Nephron progenitor cell (in vitro differentiated cells): ENCODE measurements at places on chromosomes 11 and 22.
A peak's percentile ranks its signal among the peaks of the same experiment; 100 is the strongest.

GRCh38 chr11:35286126-35286525 lies 133.2 kb downstream of the SLC1A2 start:
- no peak for DNase-seq

DNA sequence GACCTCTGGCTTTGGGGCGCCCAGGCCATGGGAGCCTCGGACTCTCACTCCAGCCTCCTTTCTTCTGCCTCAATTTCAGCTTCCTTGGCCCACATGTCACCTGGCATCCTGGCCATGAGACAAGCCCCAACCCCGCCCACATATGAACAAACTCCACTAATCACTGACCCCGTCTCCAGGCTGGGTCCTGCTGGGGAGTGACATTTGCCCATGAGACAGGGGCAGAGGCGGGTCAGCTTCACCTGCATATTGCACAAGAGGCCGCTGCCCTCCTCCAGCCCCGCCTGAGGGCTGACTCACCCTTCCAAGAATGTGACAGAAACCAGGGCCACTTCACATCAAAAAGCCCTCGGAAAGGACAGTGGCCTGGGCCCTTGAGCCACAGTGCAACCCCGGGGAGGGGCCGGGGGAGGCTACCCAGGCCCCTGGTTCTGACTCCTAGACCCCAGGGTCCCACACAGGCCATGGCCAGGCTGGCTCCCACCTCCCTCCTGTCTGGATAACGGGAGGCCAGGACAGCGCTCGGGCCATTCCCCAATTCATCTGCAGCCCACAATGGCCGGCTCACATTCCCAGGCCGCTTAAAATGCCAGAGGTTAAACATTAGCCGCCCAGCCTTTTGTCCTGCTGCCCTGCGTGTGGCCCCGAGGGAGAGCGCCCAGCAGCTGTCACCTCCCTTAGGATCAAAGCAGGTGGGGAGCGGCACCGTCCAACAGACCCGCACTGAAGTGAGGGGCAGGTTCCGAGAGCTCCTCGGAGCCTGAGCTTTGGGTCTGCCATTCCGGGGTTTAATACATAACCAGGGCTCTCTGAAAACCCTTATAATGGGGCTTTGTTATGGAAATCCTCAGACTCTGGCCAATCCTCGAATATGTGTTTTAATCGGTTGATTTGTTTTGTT lies 42.3 kb downstream of the TRMU start:
- peak; percentile 38 for DNase-seq

- peak; percentile 6 for DNase-seq
Measured at GRCh38 chr11:73521621-73522020, 76.3 kb downstream of the FAM168A start.

DNA sequence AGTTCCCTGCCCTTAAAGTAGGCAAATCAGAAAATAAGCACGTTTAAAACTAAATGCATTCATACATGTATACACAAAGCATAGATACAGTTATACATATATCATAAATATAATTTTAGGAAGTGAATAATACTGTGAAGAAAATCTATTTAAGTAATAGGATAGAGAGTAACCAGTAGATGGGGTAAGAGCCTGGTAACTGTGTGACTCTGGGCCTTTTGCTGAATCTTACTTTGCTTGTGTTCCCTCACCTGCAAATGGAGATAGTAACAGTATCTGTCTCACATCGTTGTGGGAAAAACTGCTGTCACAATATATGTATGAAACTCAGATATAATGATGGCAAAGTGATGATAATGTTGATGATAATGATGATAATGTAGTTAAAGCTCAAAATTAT lies 29.9 kb downstream of the MS4A2 start:
- no peak for DNase-seq

- DNase-seq: no peak
Measured at GRCh38 chr22:36925388-36926290, 12.2 kb downstream of the CSF2RB start.

DNA sequence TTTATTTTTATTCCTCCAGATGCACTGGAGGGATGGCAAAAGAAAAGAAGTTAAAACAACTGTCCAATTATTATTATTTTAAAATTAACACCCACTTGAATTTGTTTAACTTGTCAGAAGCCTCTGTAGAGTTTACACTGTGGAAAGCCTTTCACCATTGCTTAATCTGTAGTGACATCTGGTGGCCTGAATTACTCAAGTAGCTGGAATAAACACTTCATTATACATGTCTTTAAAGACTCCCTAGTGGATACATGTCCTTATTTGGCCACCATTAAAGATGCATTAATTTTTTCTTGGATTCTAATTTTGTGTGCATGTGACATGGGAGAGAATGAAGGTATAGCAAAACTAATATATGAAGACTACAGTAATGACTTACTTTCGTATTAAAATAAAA lies 1496.5 kb downstream of the FAM181B start:
- peak; percentile 4 for DNase-seq

- no peak for DNase-seq
Measured at GRCh38 chr22:17744430-17744829, 29.8 kb downstream of the BID start.

- DNase-seq: no peak
Measured at GRCh38 chr11:1411301-1411700, 21.6 kb downstream of the BRSK2 start.

GRCh38 chr11:59173080-59173963 lies 1.4 kb downstream of the DTX4 start:
- peak; percentile 72 for DNase-seq

DNA sequence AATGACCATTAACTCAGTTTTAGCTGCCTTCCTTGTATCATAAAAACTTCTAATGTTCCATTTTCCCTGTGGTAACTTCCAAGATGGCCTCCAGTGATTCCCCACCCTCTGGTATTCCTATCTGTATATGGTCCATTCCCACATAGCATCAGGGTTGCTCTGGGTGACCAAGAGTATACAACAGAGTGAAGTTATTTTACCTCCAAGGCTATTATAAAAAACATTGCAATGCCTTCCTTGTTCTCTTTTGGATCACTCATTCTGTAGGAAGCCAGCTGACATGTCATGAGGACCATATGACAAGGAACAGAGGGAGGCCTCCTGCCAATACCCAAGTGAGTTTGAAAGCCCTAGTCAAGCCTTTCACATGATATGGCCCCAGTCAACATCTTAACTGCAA lies 30.1 kb downstream of the ZNF280B start:
- DNase-seq: no peak

GRCh38 chr11:33777906-33778305 lies 3.6 kb upstream of the FBXO3 start:
- DNase-seq: no peak

DNA sequence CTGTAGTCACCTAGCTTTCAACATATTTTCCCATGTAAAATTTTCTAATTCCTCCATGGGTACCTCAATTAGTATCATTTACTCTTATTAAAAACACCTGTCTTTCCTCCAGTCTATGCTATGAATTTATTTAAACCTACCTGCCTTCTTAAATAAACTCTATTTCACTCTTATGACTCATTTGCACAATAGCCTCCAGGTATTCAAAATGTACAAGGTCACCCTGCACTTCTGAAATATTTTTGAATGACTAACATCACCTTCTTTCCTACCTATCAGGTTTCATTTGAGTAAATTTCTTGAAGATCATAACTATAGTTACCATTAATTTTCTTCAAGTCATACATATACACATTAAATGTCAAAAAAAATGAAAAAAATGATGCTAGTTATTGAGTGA lies 939.7 kb downstream of the DLG2 start:
- no peak for DNase-seq

DNA sequence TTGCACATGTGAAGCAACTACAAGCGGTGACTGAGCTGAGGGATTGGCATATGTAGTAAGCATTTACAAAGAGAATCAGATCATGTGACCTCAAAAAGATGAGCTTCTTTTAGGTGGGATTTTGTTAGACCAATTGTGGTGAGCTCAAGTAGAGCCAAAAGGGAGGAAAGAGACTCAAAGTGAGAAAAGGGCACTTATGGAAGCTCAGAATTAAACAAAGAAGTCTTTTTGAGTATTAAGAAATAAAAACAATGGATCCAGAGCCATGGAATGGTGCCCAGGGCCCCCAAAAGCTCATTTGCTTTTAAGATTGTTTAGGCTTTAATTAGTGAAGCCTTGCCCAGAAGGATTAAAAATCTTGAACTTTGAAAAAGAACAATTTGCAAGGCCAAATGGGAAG lies 246.7 kb upstream of the MPPED2 start:
- no peak for DNase-seq

DNA sequence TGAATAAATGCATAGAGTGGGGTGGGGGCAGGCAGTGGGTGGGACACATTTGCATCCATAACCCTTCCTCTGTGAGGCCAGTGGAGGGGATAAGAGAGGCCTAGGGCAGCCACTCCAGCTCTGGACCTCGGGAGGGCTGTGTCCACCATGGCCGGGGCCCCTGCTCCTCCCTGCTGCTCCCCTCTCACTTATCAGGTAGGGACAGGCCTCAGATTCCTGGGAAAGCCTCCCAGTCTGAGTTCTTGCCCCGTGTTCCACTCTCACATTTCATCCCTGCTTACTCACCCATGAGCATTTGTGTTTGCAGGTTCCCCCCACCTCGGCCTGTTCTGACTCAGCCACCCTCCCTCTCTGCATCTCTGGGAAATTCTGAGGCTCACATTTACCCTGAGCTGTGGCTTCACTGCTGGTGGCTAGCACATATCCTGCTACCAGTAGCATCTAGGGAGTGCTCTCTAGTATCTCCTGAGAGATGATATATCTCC lies 128.7 kb upstream of the TOP3B start:
- DNase-seq: no peak

GRCh38 chr11:6627762-6628241 lies 8.6 kb upstream of the TPP1 start:
- DNase-seq: no peak
